ENCODE measurements at places on chromosomes 7 and 10. TPM values are rescaled to one million over a fixed set of nuclear protein-coding genes. Genes with fewer than 3 reads are reported as not detected.

EPHB6 gene
- 16.0 TPM for total RNA-seq

AP1S1 gene
- total RNA-seq, result 48.2 TPM

HYAL4 gene
- total RNA-seq, result 0.14 TPM

C10orf67 gene
- total RNA-seq, result 1.5 TPM

CABCOCO1 gene
- total RNA-seq, result not detected

SPDYE5 gene
- not detected for total RNA-seq

GSDME gene
- total RNA-seq, result 3.2 TPM

LRRN3 gene
- total RNA-seq, result 29.6 TPM

CDHR3 gene
- 0.45 TPM for total RNA-seq

CFTR gene
- total RNA-seq, result not detected

Measured in activated naive CD4-positive, alpha-beta T cell treated with anti-CD3 and anti-CD28 coated beads, Interleukin-2, amount 50 U/mL, for 72 hours (primary cell).